ENCODE measurements at places on chromosomes 4 and X. TPM values are rescaled to one million over a fixed set of nuclear protein-coding genes. Genes with fewer than 3 reads are reported as not detected.

The ENPP6 gene
- total RNA-seq: 1.6 TPM

The KLHL4 gene
- total RNA-seq: not detected

The LUZP4 gene
- total RNA-seq: not detected

The RNF212 gene
- 1.2 TPM for total RNA-seq

The SRPX2 gene
- total RNA-seq: not detected

The IRS4 gene
- total RNA-seq: not detected

The GABRG1 gene
- not detected for total RNA-seq

The STOX2 gene
- 0.02 TPM for total RNA-seq

The SGMS2 gene
- total RNA-seq: 0.25 TPM

The GAGE2A gene
- total RNA-seq: not detected

The CENPVL2 gene
- not detected for total RNA-seq

Data from T-helper 2 cell treated with Interferon-gamma antibody and Interleukin-4, amounts not matched to agents 100 ng/mL and 5 ng/mL, for 36 hours (primary cell).